ENCODE measurements at places on chromosomes 5 and 9.

DNA sequence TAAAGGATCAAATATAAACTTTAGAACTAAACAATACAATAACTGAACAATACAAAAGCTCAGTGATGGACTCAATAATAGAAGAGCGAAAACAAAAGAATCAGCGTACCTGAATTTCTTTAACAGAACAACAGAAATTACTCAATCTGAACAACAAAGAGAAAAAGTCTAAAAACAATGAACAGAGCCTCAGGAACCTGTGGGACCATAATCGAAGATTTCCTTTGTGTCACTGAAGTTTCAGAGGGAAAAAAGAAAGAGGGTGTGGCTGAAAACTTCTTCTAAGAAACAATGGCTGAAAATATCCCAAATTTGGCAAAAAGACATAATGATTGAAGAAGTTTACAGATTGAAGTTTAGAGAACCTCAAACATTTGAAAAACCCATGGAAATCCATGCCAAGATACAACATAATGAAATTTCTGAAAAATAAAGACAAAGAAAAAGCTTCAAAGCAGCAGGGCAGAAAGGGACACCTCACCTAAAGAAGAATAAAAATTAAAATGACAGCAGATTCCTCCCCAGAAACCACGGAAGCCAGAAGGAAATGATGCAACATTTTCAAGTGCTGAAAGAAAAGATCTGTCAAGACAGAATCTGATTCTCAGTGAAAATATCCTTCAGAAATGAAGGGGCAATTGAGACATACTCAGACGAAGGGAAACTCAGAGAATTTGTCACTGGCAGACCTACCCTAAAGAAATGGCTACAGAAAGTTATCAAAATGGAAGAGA, 288.8 kb downstream of the ARL15 start:
- DNase-seq, result no peak

GRCh38 chr5:71482132-71482531, 26.7 kb downstream of the BDP1 start:
- no peak for DNase-seq

- no peak for DNase-seq
Measured at GRCh38 chr9:105854026-105854782, 159.9 kb downstream of the TMEM38B start.

GRCh38 chr9:5899292-5899691, 8.6 kb downstream of the MLANA start:
- no peak for DNase-seq

- no peak for DNase-seq
Measured at GRCh38 chr9:20314981-20315380, 307.3 kb downstream of the MLLT3 start.

DNA sequence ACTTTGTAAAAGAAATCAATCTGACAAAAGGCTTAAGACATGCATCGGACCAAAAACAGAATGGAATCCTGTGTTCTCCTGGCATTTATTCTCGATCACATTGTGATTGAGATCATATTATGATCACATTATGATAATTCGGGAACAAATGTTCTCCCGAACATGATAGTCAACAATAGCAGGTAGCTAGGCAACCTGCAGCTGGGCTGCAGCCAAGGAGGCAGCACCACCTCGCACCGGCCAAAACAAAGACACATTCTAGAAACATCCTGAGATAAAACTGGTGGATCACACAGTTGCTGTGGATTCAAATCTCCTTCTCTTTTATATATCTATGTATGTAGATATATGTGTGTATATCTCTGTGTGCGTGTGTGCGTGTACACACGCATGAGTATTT, 480.6 kb upstream of the CYLC2 start:
- DNase-seq, result no peak

DNA sequence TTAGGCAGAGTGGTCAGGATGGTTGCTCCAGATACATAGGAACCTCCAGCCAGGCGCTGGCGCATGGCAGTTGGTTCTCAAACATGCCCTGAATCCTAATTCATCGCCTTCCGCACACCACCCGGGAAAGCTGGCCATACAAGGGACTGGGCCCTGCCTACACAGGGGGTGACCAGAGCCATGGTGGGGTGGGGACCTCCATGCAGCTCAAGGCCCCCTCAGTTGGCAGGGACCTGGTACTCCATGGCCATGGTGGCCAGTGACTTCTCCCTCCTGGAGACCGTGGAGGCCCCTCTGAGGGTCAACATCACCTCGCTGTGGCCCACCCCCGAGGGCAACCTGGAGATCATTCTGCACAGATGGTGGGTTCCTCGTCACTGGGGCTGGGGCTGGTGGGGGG, 26.8 kb downstream of the PAEP start:
- DNase-seq, result no peak

DNA sequence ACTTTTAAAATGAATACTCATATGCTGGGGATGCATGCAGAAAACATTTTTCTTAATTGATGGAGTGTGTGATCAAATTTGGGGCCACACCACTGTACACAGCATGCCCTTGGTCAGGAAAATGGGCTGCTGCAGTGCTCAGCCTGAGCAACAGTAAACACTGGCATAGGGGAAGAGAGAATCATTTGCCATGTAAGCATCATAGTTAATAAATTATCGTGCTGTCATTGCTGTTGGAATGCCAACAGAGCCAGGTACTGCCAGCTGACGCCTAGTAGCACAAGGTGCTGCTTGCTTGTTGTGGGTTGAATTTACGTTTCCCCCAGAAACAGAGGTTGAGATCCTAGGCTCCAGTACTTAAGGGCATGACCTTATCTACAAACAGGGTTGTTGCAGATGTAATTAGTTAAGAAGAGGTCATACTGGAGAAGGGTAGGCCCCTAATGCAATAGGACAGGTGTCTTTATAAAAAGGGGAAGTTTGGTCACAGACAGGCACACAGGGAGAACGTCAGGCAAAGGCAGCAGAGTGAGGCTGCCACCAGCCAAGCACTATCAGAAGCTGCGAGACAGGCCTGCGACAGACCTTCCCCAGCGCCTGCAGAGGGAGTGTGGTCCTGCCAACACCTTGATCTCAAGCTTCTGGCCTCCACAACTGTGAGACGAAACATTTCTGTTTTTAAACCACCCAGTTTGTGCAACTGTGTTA, 25.3 kb downstream of the DAP start:
- no peak for DNase-seq

DNA sequence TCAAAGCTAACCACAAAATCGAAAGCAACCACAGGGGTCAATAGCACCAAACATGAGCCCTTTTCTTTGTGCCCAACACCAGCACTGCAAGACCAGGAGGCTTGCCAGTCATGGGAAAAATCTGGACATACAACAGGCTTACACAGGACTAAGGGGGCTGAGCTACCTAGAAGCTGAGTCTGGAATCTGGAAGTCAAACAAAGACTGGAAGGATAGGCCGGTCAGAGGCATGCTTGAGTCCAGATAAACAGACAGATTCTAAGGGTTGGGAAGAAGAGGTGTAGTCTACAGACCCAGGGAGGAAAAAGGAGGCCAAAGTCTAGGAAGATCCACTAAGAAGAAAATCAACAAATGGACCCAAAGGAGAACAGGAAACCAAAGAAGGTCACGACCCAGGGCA, 73.3 kb downstream of the MYO10 start:
- DNase-seq, result no peak

GRCh38 chr9:7622481-7622880, 177.1 kb downstream of the DMAC1 start:
- no peak for DNase-seq

DNA sequence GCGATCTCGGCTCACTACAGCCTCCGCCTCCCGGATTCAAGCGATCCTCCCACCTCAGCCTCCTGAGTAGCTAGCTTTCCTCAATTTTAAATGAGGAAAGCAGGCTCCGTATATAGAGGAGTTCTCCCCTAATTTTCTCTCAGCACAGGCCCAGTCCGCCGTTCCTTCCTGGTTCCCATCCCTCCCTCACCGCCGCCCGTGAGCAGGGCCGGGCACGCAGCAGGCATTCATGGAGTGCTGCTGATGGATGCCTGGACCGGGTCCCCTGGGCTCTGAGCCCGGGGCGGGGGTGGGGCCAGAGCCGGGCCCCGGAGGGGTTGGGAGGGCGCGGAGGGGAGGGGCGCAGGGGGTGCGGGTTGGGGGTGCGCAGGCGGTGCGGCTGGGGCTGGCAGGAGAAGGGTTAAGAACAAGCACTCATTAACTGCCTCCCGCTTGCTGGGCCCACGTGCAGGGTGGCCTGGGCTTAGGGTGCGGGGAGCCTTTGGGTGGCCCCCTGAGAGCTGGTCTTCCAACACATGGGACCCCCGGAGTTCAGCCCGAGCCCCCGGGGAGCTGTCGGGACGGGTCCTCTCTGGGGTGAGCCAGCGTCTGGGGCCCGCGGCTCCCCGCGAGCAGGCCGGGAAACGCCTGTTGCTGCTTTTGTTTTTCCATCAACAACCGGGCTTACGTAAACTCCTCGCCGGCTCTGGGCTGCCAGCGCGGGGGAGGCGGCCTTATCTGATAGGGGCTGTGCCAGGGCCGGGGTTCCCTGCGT, 33.7 kb downstream of the LHX2 start:
- DNase-seq, result no peak

DNA sequence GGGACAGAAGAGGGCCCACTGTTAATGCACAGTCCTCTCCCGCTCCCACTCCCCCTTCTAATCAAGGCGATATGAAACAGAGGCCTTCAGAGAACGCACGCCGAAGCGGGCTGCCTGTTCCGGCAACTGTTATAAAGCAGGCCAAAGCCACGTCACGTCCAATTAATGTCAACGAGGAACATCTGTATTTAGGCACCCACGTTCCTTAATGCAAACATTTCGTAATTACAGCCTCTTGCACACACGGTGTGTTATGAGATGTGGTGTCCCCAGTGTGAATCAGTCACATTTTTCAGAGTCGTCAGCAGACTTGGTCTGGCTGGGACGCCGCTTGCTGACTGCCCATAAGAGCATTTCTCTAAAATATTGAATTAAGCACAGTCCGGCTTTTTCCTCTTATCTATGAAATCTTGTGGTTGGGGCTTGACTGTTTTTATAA, 339.0 kb downstream of the NSG2 start:
- peak; percentile 8 for DNase-seq

GRCh38 chr5:56669534-56670483, 145.5 kb upstream of the MAP3K1 start:
- peak; percentile 43 for DNase-seq

- peak; percentile 71 for DNase-seq
Measured at GRCh38 chr5:78964889-78965288, 20.2 kb downstream of the ARSB start.

DNA sequence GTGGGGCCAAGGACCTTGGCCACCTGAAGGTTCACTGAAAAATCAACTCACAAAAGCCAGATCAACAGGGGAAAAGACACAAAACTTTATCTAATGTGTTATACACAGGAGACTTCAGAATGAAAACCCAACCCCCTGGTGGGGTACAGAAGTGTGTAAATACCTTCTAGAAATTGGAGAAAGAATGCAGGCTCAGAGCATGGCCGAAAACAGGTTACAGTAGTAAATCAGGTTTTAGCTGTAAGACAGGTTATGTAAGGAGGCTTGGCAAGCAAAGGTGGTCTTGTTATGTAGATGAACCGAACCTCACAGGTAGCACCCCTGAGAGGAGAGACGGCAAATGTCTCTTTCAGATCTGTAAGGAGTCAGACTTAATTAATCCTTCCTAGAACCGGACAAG, 10.0 kb downstream of the CEMIP2 start:
- DNase-seq, result no peak

DNA sequence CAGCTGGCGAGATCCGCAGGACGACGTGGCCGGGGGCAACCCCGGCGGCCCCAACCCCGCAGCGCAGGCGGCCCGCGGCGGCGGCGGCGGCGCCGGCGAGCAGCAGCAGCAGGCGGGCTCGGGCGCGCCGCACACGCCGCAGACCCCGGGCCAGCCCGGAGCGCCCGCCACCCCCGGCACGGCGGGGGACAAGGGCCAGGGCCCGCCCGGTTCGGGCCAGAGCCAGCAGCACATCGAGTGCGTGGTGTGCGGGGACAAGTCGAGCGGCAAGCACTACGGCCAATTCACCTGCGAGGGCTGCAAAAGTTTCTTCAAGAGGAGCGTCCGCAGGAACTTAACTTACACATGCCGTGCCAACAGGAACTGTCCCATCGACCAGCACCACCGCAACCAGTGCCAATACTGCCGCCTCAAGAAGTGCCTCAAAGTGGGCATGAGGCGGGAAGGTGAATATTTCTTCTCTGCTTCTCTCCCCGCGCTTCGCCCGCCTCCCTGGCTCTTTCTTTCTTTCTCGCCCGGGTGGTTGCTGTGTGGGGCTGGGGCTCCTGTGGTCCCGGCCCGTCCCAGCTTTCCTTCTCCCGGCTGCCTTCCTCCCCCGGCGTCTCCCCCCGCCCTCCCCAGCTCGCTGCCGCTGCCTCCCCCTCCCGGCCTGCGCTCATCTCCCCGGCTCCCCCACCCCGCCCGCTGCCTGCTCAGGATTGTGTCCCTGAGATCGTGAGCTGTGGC, 2.2 kb downstream of the NR2F1 start:
- no peak for DNase-seq

GRCh38 chr9:123406016-123406415, 50.0 kb downstream of the CRB2 start:
- DNase-seq, result no peak

DNA sequence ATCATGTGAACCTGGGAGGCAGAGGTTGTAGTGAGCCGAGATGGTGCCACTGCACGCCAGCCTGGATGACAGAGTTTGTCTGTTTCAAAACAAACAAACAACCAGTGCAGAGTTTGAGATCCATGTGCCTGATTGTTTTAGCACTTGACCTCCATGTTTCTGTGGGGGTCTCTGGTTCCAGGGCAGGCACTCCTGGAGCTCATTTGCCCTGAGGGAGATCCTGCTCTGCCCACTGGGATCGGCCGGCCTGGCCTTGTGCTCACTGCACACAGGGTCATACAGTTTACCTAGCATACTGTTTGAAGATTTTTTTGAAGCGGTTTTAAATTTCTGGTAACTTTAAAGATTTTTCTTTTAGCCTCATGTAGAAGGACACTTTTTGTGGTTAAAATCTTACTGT, 78.4 kb downstream of the EHMT1 start:
- DNase-seq, result no peak

DNA sequence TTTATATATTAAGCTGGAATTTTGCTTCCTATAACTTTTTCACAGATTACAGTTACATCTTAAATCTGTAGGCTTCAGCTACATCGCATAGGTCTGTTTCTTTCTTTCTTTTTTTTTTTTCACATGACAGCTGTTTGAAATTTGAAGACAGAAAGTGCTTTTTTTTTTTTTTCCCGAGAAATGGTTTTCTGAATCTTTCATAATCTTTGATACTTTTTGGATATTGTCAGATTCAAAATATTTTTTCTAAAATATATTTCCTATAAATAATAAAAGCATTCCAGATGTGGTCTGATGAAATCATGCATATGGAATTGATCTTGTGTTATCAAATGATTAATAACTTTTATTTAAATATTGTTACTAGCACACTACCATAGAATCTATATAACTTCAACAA, 212.2 kb downstream of the TAF11L14 start:
- DNase-seq, result no peak

- DNase-seq, result no peak
Measured at GRCh38 chr9:2729003-2729402, 11.7 kb downstream of the KCNV2 start.
